ENCODE measurements at places on chromosomes 4 and X.

DNA sequence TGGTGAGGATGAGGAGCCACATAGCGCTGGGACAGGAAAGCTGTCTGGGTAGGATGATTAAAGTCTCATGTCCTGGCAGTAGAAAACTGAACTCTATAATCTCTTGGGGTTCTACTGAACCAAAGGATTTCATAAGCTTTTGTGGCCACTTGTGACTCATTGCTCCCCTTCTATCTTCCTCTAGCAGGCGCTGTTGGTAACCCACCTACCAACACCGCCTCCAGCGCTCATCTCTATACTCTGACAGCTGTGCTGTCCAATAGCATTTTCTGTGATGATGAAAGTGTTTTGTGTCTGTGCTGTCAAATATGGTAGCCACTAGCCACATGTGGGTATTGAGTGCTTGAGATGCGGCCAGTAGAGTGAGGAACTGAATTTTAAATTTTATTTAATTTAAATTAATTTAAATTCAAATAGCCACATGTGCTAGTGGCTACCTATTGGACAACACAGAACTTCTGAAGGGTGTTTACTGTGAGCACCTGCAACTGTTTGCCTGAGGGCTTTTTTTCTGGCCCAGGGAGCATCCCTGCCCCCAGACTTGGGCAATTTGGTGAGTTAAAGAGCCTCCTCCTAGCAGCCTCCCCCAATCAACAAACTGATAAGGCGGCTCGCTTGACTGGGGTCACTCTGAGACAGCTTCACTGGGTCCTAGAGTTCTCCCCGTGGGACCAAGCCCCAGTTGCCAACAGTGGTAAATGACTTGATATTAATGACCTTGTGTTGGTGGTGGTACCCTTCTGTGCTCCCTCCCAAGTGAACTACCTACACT, 169.2 kb upstream of the ATP6AP2 start:
- no peak for DNase-seq

- DNase-seq: no peak
Measured at GRCh38 chrX:1463581-1463980, 10.9 kb upstream of the ASMTL start.

DNA sequence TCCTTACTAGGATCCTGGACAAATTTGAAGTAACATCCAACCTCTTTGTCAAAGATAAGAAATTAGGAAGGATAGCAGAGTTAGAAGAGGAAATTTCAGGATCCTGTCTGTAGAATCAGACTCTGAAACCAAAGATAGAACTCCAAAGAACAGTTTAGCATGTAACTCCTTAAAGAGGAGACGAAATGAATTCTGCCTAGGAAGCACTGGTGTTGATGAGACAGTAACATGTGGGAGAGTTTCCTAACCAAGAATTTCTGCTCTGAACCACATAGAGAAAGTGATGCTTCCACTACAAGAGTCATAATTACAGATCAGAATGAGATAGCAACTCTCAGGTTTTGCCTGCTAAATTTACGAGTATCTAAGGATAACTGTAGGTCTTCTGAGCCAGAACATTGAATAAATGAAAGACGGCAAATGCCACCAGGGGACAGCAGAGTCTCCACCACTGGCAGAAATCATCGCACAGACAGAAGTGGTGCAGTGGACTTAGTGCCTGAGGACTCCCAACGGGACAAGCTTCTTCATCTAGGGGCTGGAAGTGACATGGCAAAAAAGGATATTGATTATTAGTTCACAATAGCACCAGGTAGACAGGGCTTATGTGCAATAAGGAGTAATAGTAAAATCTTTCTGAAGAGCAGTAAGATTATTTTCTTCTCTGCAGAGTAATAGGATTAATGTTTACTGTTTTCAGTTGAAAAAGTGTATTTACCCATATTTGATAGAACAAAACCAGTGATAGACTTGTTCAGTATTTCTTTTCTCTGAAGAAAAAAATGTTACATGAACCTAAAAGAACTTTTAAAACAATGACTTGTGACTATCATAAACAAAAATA, 6.7 kb upstream of the PPID start:
- peak; percentile 64 for DNase-seq

DNA sequence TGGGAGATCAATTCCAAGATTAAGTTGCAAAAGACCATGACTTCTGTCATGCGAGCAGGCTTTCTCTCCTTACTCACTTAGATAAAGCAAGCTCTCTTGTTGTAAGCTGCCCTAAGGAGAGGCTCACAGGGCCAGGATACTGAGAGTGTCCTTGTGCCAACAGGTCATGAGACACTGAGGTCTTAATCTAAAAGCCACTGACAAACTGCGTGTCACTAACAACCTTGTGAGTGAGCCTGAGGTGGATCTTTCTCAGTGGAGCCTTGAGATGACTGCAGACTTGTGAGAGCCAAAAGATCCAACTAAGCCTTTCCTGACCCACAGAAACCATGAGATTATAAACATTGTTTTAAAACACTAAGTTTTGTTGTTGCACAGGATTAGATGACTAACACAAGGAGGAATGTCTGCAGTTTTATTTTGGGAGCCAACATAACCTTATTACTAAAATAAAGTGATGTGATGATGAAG, 170.5 kb downstream of the SLC39A8 start:
- DNase-seq: no peak

DNA sequence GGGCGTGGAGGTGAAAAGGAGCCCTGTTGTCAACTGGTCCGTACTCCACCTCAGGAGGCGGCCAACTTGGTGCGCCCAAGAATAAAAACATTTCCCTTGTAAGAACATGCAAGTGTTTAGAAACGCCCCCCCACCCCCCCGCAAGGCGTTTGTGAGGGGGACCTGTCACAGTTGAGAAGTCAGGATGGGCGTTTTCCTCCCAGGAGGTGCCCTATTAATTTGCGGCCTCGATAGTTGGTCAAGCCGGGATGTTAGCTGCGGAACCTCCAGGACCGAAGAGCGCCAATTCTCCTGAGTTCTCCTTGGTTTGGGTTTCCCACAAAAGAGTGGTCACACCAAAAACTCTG, 651 bp upstream of the SAP30 start:
- peak; percentile 69 for DNase-seq

DNA sequence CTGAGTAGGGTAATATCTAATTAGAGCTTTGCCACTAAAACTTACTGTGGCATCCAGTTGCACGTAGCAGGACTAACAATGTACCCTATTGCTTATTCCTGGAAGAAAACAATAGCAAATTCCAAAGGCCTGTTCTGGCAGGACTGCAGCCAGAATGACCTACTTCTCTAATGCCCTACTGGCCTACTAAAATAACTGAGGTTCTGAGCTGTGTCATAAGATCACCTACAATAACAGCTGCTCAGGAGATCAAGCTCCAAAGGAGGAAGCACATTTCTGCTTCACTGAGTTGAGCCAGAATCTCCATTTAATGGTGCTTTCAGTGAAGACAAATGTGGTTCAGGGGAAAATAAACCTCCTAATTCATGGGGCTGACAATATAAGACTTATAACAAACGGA, 42.2 kb upstream of the CXCL8 start:
- no peak for DNase-seq

DNA sequence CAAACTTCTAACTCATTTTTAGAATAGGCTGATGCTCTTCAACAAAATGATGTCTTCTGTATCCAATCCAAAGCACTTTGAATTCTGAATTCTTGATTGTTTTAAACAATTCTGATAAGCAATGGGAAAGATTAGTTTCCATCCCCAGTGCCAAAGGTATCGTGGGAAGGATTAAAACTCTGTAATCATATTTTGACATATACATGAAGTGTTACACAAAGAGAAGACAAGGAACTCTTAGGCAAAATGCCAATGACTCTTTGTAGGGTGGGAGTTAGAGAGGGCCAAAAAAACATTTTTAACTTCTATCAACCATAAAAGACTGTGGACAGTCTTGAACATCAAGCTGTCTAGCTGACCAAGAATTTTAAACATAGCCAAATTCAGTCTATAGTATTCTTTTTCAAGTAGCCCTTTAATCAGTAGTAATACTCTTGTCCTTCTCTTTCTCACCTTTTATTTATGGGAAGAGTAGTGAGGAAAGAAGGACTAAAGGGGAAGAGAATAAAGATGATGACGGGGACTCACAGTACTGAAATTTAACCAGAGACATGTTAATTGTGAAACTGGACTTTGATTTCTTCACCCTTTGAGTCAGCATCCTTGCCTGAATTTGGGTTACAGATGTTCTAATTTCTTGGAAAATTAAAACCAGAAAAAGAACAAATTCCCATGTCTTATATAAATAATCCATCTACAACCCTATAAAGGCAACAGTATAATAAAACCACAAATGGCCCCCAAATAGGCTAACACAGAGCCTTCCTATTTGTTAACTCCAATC, 51.8 kb upstream of the VEGFD start:
- no peak for DNase-seq

DNA sequence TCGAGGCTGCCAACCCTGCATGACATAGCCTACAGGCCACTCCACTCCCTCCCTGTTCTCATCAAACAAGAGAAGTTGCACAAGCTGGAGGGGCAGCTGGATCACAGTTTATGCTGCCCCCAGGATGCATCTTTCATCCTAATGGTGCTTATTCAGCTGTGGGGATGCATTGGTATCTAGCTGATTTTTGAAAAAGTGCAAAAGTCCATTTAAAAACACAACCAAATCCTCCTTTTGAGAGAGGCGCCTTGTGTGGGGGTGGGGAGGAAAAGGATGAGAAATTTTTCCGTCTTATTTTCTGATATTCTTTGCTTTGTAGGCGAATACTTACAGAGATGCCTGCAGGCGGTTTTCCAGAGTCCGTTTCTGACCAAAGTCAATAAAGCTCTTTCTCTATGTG, 276.4 kb upstream of the BOD1L1 start:
- no peak for DNase-seq

GRCh38 chrX:11341274-11342201, 48.3 kb downstream of the AMELX start:
- peak; percentile 4 for DNase-seq
